ENCODE measurements at places on chromosomes 13 and 19. TPM values are rescaled to one million over a fixed set of nuclear protein-coding genes. Genes with fewer than 3 reads are reported as not detected.

The ZNF681 gene
- 0.77 TPM for total RNA-seq

The DPP9 gene
- total RNA-seq, result 36.4 TPM

The FXYD3 gene
- total RNA-seq, result not detected

The STAP2 gene
- 5.9 TPM for total RNA-seq

The MBD3L2 gene
- not detected for total RNA-seq

The CHST8 gene
- total RNA-seq, result not detected

The HSD11B1L gene
- 4.2 TPM for total RNA-seq

The RNF225 gene
- total RNA-seq, result not detected

The KLHL1 gene
- not detected for total RNA-seq

The MADCAM1 gene
- not detected for total RNA-seq

The CYP2A6 gene
- not detected for total RNA-seq

The QPCTL gene
- total RNA-seq, result 15.6 TPM

The PALM3 gene
- 0.87 TPM for total RNA-seq

The KIR3DL2 gene
- not detected for total RNA-seq

The IFNL1 gene
- not detected for total RNA-seq

The IL12RB1 gene
- not detected for total RNA-seq

The PSG2 gene
- 0.12 TPM for total RNA-seq

The SRRM5 gene
- total RNA-seq, result not detected

The ZNF440 gene
- 17.1 TPM for total RNA-seq

The ZNF419 gene
- total RNA-seq, result 13.1 TPM

The CKM gene
- total RNA-seq, result 0.12 TPM

The IRGC gene
- not detected for total RNA-seq

The SYT5 gene
- total RNA-seq, result 0.12 TPM

The ACER1 gene
- not detected for total RNA-seq

The SLC27A1 gene
- total RNA-seq, result 41.9 TPM

The SMIM17 gene
- 0.25 TPM for total RNA-seq

The PRODH2 gene
- not detected for total RNA-seq

The TIMM13 gene
- 36.2 TPM for total RNA-seq

Data from uterine smooth muscle cell (primary cell).